ENCODE measurements at places on chromosomes 2 and 18.

DNA sequence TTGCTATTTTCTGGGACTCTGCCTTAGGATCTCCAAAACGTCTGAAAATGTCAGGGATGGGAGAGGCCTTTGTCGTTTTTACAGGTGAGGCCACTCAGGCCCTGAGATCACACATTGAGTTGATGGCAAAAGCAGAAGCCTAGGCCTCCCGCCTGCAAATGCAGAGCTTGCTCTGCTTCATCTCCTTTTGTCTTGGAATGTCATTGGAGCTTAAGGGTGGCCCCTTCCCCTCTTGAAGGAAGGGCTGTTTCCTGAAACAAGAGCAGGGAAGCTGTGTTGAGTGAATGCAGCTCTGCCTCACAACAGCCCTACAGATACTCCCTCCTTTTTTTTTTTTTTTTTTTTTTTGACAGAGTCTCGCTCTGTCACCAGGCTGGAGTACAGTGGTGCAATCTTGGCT, 123.5 kb downstream of the GLI2 start:
- no peak for DNase-seq

GRCh38 chr2:85794038-85794441, 40.2 kb downstream of the ATOH8 start:
- DNase-seq: no peak

- DNase-seq: no peak
These were observed 1.2 kb downstream of the ATG9A start for GRCh38 chr2:219228041-219228910.

GRCh38 chr2:200747668-200748618, 63.8 kb upstream of the BZW1 start:
- no peak for DNase-seq

- no peak for DNase-seq
These were observed 138.2 kb downstream of the MBD2 start for GRCh38 chr18:54086046-54086802.

- no peak for DNase-seq
These were observed 36.5 kb downstream of the MGAT5 start for GRCh38 chr2:134290358-134290757.

- DNase-seq: no peak
These were observed 9.9 kb downstream of the TMBIM1 start for GRCh38 chr2:218282173-218282991.

DNA sequence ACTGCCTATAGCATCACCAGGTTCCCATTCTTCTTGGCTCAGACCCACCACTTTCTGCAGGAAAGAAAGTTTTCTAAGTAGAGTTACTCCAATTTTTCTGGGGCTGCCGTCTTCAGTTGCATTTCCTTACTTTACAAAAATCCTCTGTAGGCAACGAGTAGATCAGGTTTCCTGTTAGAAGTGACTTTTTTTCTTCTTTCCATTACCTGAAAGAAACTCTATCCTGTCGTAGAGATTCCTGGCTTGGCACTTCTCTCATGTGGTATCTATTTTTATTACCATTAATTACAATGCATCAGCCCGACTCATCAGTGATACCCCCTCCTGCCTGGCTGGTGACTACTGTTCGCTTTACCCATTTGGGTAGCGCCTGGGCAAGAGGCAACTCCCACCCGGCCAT, 5.6 kb upstream of the SIX2 start:
- no peak for DNase-seq

DNA sequence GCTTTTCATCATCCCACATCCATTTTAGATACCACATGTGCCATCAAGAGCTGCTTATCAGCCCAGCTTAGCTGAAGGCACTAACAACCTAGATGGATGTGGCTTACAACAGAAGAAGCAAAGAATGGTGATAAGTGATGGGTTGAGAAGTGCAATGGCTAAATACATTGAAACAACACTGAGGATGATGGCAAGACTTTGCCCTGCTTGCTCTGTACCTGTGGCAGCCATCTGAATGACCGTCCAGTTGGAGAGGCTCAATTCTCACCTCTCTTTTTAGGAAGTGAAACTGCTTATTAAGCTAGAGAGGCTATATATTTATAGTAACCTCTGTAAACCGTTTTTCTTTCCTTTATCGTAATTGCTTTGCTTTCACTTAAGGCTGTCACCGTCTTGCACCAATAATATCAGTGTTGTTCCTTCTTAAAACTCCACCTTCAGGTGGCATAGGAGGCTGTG, 5.7 kb downstream of the GPATCH11 start:
- no peak for DNase-seq

- no peak for DNase-seq
These were observed 17.7 kb downstream of the ST6GAL2 start for GRCh38 chr2:106868275-106868674.

DNA sequence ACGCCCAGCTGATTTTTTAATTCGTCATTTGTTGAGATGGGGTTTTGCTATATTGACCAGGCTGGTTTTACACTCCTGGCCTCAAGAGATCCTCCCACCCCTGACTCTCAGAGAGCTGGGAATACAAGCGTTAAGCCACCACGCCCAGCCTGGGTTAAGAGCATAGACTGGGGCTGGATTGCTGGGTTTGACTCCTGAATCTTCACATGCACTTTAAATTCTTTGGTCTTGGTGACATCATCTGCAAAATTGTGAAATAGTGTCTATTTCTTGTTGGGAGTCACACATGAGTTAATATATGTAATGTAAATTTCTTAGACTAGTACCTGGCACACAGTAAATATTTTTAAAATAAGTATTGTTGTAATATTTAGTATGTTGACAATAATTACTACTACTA, 257.4 kb downstream of the DOK6 start:
- no peak for DNase-seq

DNA sequence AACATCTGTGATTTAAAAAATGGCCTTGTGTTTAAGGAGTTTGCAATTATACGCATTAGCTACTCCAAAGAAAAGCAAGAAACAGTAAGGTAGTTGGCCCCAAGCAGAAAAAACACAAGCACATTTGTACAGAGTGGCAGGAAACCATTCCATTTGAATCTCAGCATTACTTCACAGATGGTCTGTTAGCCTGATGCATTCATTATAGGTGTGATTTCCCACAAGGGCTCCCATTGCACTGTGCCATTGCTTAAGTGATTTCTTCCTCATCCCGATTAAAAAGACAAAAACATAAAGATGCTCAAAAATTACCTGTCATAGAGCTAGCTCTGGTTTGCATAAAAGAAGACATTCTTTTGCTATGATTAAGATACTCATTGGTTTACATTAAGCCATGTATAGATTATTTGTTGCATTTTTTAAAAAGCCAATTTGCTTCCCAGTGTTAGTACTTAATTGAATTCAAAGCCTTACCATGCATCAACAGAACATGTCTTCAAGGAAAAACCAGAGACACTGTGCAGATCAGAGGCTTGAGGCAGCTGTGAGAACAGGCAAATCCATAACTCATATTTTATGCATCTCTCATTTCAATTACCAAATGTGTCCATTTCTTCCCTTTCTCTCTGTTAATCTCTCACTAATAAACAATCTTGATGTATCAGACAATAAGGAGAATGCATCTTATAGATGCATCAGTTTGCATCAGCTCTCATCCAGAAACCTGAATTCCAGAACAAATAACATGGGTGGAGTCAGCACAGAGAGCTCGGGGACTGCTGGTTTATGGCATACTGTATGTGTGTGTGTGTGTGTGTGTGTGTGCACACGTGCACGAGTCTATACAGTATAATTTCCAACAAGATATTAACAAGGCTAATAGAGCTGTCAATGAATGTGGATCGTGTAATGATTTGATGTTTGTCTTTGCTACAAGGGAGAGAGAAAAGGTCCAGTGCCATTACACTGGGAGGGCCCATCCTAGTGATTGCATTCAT, 558.6 kb upstream of the HS6ST1 start:
- DNase-seq: no peak

GRCh38 chr2:218397820-218398436, 1.7 kb upstream of the CTDSP1 start:
- peak; percentile 86 for DNase-seq

DNA sequence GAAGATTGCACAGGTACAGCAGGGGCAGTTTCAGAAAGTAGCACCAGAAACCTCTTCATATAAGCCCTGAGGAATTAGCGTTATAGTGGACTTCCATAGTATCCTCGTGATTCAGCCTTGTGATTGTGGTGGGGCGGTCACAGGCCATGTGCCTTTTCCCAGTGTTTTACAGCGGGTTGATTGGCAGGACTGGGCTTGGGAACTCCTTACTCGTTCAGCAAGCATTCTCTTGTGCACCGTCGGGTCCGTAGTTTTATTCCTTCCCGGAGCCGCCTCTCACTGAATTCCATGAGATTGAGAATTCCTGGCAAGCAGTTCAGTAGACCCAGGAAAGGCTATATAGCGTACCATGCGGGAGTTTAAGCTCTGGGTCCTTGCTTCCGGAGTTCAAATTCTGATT, 5.2 kb downstream of the COPS8 start:
- no peak for DNase-seq

GRCh38 chr2:110741491-110741980, 9.2 kb downstream of the ACOXL start:
- DNase-seq: no peak

DNA sequence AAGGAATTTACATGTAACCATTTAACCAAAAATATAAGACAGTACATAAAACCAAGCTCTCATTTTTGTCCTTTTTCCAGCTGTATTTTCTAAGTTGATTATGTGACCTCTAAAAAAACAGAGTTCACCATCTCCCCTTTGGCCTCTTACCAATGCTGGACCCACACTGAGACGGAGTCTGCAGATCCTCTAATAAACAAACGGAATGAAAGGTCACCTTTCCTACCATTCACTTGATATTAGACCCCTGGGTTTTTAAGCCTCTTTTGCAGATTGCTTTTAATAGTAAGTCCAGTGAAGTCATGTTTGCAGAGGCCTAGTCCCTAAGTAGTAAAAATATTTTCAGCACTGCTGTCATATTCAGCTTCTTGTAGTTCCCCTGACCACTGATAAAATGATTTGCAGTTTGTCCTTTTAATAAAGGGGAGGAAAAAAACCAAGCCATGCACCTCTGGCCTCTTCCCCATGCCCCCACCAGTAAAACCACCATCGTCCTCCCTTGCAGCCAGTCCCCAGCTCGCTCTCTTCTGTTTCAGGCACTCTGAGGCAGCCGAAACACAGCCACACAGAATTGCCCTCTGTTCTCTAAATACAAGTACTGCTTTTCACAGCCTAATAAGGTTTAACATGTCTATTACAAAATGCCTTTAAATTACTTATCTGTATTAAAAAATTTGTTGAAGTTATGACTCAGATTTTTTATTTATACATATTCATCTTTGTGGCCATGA, 427.5 kb downstream of the PARD3B start:
- no peak for DNase-seq

- DNase-seq: no peak
These were observed 68.8 kb upstream of the ZNF397 start for GRCh38 chr18:35172009-35172408.

DNA sequence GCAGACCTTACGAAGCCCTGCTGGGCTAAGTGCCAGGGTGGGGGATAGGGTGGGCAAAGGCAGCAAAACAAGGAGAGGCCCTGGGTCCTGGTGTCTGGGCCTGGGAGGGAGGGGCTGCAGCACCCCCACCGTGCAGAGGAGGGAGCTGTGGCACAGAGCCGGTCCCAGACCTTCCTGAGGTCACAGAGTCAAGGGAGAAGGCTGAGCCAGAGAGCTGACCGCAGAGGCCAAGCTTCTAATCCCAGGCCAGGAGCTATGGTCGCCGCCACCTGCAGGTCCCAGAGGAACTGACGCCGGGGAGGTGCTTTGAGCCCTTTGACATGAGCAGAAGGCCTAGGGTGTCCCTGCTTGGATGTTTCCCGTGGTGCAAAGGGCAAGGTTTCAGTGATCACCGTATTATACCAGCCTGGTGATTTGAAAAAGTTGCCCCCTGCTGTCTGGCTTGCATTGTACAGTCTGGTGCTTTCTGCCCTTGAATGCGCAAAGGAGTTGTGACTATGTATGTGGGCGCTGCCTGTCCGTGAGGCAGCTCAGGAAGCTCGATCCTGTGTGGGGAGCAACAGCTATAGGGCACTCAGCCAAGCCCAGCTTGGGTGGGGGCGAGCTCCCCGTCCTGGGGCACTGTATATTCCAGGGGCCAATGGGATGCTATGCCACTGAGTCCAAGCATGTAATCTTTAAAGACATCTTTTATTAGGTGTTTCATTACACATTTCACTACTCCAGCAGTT, 44.3 kb downstream of the EDAR start:
- no peak for DNase-seq

- DNase-seq: peak; percentile 67
These were observed 12.2 kb upstream of the CD28 start for GRCh38 chr2:203694191-203694590.

DNA sequence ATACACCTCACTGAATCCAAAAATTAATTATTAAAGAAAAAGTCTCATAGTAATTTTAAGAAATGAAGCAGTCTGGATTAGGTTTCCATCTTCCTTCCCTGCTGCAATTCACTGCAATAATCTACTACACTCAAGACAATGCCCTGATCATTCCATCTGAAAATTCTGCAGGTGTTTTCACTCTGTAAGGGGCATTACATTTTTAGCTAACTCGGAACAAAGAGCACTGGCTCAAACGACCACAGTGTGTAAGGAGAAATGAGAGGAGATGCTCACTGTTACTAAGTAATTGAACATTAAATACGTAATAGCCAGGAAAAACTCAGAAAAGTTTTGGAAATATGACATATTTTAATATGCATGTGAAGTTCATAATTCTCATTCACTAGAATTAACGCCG, 1.3 kb downstream of the B4GALT6 start:
- no peak for DNase-seq

GRCh38 chr2:212773808-212774339, 235.3 kb upstream of the ERBB4 start:
- DNase-seq: no peak

GRCh38 chr18:45167631-45168280, 447.5 kb upstream of the SLC14A2 start:
- DNase-seq: no peak

- no peak for DNase-seq
These were observed 356.7 kb upstream of the MYT1L start for GRCh38 chr2:2687745-2688144.

DNA sequence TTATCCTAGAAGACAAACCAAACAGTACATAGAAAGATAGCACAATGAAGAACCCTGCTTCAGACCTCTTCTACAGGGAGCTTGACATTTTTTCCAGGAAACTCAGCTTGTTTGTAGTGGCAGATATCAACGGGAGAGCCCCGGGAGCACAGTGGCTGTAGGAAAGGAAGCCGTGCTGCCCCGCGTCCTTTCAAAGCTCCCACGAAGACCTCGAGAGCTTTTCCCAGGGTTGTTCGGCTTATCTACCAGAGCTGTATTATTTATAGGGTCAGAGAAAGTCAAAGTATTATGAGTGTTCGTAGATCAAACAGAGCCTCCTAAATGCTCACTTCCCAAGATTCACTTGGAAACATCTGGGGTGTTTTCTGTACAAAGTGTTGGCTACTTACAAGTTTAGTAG, 167.1 kb upstream of the COPS8 start:
- no peak for DNase-seq

GRCh38 chr2:3023531-3023930, 354.1 kb downstream of the EIPR1 start:
- DNase-seq: no peak

- no peak for DNase-seq
These were observed 280.8 kb downstream of the SETBP1 start for GRCh38 chr18:44961288-44961995.

GRCh38 chr2:233270366-233270765, 18.9 kb downstream of the ATG16L1 start:
- DNase-seq: no peak
